ENCODE measurements at places on chromosomes 11 and 22. TPM values are rescaled to one million over a fixed set of nuclear protein-coding genes. Genes with fewer than 3 reads are reported as not detected.

Gene GVQW3
- 4.3 TPM for total RNA-seq

Gene SYTL2
- total RNA-seq, result 16.0 TPM

Gene OR8K5
- not detected for total RNA-seq

Gene OTOG
- not detected for total RNA-seq

Gene TEX12
- total RNA-seq, result not detected

Gene MS4A4E
- not detected for total RNA-seq

Gene PEX16
- 30.8 TPM for total RNA-seq

DNA sequence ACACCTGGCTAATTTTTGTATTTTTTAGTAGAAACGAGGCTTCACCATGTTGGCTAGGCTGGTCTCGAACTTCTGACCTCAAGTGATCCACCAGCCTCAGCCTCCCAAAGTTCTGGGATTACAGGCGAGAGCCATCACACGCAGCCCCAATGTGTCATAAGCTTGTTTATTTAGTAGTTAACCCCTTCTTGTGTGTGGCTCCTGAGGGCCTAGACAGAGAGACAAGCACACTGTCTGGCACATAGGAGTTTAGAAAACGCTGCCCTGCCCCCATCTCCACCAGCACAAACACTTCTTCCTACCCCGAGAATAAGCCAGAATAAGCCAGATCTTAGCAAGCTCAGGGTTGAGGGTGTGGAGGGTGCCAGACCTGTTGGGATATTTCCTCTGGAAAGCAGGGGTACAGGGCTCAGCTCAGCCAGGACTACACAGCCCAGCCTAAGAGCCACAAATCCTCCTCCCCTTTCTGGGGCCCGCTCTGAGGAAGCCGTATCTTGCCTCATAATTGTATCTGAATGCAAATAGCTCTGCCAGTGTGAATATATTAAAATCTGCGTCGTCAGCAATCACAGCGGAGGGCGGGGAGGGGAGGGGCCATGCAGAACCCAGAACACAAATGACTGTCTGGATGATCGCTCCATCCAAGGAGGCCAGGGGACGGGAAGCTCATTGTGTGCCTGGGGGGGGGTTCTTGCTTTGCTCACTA is 247.3 kb downstream of the MN1 start:
- no peak for DNase-seq

DNA sequence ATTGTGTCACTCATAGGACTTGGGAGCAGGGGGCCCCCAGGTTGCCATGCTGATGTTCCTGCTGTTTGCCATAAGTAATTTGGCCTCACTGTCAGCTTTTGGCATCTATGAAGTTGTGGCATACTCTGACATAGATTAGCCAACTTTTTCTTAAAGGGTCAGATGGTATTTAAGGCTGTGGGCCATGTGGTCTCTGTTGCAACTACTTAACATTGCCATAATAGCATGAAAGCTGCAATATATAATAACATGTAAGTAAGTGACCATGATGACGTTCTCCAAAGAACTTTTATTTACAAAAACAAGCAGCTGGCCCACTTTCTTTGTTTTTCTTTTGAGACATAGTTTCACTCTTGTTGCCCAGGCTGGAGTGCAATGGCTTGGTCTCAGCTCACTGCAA is 2.2 kb upstream of the TMEM216 start:
- no peak for DNase-seq

DNA sequence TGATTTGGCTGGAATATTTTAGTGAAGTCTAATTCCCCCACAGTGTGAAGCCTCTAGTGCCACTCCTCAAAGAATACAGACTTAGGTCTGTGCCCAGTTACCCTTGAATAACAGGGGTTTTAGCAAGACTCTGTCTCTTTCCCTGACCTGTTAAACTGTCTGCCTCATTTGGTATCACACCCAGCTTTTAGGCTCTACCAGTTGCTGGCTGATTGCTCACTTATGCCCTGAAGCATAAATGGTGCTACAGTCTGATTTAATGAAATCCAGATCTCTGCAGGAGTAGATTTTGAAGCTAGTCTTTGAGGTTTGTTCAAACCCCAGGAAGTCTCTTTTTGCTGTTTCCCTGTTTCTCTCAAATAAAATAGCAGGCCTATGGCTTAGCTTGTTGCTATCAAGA is 45.2 kb upstream of the LIPT2 start:
- DNase-seq, result no peak

DNA sequence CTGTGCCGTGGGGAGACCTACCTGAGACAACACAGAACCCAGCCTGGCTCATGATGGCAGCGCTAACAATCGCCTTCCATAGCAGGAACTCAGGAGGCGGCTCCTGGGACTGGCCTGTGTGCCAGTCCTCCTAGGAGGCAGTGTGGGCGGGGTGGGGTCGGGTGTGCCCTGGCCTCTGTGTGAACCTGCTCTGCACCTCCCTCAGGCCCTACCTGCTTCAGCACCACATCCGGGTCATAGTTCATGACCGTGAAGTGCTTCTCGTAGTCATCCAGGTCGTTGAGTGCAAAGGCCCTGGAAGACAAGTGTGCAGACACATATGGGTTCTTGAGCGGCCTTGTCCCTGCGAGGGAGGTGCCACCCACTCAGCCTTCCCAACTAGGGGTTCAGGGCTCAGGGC is 15.3 kb downstream of the TTLL12 start:
- DNase-seq, result no peak

DNA sequence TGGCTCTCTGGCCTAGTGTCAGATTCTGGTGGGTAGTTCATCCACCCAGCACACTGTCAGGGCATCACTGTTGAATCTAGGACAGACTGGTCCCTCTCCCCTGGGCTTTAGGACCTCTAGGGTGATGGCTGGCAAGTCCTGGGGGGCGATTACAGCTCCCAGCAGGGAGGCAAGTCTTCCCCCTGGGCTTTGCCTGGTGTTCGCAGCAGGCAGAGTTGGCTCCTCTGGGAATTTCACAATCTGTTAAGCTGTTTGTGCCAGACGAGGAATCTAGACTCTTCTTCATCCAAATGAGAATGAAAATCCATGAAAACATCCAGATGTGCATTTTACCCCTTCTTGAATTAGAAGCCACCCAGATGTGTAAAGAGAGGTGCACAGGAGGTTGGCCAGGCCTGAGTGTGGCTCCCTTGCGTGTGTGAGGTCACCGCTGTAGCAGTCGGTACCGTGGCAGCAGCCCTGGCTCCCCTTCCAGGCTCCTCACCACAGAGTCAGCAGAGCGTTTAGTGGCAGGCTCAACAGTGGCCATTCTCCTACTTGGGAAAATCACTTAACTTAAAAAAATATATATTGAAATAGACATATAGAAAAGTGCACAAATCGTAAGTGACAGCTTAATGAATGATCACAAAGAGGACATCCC is 99.9 kb upstream of the TBCEL start:
- DNase-seq, result no peak

DNA sequence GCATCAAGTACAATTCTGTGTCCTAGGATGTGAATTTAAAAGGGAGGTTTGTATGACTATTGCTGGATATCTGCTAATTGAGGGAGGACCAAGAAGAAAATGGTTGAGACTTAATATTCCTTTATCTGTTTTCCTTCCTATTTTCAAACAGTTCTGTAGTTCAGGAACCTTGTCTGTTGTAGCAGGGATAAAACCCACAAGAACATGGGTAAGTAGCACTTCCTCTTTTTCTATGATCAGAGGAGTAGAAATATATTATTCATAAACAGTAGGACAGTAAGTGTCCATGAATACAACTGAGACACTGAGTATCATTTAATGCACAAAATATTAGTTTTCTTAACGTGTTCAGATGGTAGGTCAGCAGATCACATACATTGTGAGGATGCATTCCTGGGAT is 7.6 kb downstream of the MS4A3 start:
- no peak for DNase-seq

- peak; percentile 7 for DNase-seq
These were observed 2.6 kb downstream of the C11orf21 start for GRCh38 chr11:2298795-2299761.

GRCh38 chr22:23793326-23793725 is 6.6 kb downstream of the SMARCB1 start:
- no peak for DNase-seq

GRCh38 chr11:63510360-63511047 is 4.6 kb downstream of the LGALS12 start:
- no peak for DNase-seq

GRCh38 chr11:112627588-112628045 is 333.6 kb upstream of the NCAM1 start:
- no peak for DNase-seq

DNA sequence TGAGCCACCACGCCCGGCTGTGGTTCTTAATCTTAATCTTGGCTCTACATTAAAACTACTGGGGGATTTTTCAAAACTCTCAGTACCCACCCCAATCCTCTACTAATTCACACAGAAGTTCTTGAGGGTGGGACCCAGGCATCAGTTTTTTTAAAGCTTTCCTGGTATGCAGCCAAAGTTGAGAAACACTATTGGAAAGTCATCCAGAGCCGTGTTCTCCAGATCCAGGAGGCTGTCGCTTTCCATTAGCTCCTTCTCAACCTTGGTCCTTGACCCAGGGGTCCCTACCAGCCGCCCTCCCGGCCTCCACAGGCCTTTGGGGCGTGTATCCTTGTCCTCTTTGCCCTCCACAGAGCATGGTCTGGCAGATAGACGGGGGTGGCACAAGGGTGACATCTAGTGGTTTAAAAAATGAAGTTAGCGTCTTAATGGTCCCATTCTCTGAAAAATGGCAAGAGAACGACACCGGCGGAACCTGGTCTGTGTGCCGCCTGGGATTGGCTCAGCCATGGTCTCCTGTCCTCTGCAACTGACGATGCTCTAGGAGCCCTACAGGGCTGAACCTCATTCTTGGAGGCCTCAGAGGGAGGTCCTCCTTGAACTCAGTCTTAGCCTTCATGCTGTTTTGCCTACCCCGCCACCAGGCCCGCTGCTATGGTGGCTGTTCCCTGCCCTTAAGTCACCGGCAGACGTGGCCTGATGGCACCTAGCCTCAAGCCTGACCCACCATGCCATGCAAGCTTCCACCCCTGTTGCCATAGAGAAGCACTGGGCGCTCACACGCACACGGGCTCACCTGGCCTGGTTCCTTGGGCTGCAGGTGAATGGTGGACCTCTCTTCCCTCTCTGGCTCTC is 152.0 kb upstream of the SYN3 start:
- DNase-seq, result no peak

DNA sequence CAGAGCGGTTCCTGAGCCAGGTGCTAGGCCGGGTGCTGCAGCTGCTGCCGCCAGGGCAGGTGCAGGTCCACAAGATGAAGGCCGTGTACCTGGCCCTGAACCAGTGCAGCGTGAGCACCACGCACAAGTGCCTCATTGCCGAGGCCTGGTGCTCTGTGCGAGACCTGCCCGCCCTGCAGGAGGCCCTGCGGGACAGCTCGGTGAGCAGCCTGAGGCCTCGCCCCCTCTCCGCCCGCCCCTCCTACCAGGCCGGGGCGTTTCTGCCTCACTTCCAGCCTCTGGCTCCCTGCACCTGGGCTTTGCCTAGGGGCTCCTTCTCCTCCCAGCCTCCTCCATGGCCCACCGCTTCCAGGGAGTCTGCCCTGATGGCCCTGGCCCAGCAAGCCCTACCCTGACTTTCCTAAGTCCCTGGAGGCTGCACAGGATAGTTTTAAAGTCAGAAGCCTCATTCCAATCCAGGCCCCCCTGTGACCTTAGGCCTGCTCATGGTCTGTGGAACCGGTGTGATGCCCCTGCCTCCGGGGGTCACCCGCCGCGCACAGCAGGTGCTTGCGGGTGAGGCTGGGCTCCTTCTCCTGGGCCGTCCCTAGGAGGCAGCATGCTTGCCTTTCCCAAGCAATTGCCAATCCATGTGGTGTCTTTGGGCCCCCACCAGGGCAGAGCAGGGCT is 5.5 kb downstream of the TCIRG1 start:
- DNase-seq, result no peak
